ENCODE measurements at places on chromosomes 12 and 14.

- no peak for DNase-seq
These were observed 2.4 kb downstream of the ANKRD13A start for GRCh38 chr12:110001596-110001995.

GRCh38 chr14:49915085-49915484, 22.2 kb downstream of the ARF6 start:
- DNase-seq: no peak

GRCh38 chr12:75706786-75707605, 195.6 kb upstream of the KRR1 start:
- peak; percentile 79 for DNase-seq

- no peak for DNase-seq
These were observed 197.3 kb upstream of the CPNE8 start for GRCh38 chr12:39102474-39103209.

GRCh38 chr12:54046809-54047159, 6.9 kb upstream of the HOXC4 start:
- no peak for DNase-seq

- no peak for DNase-seq
These were observed 4.8 kb downstream of the NEUROD4 start for GRCh38 chr12:55024575-55024974.

DNA sequence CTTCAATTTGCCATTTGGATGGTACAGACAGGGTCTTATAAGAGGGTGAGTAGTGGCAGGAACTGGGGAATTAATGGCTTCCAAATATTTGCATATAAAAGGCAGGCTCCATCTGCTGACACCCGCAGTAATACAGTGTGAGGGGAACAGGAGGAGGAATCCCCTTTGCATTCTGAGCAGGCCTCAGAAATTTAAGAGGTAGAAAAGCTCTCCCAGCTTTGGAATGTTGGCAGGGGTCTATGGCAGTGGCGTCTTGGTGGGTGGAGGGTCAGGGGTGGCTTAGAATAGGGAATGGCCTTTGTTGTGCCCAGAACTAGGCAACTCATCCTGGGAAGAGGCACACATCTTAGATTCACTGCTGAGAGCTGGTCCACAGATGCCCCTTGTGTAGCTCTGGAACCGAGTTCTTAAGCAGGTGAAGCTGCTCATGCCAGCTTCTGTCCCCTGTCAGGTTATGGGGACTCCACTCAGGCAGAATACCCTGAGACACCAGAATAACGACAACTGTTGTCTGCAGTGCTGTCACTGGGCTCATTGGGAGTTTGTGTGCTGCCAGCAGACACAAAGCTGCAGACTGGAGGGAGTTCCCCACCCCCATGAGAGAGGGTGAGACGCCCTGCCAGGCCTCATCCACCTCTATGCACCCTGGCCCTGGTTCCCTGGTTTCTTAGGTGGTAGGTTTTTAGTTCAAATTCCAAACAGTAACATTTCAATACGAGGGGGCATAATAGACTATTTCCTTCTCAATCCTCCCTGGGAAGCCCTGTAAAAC, 190.2 kb downstream of the MON2 start:
- DNase-seq: no peak

DNA sequence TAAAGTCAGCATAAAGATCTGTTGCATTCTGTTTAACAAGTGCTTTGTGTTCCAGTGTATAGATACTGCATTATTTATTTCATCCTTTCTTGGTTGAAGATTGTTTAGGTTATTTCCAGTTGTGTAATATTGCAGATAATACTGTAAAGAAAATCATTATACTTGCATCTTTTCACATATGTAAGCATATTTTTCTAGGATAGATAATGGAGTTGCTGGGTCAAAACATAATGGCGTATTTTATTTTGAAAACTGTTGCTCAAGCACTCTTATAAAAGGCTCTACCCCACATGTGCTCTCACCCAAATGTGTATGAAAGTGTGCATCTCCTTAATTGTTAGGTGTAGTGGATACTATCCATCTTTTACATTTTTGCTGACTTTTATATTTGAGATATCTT, 274.4 kb downstream of the FBXL14 start:
- no peak for DNase-seq

GRCh38 chr12:57151741-57152630, 4.6 kb upstream of the LRP1-AS start:
- DNase-seq: peak; percentile 74

DNA sequence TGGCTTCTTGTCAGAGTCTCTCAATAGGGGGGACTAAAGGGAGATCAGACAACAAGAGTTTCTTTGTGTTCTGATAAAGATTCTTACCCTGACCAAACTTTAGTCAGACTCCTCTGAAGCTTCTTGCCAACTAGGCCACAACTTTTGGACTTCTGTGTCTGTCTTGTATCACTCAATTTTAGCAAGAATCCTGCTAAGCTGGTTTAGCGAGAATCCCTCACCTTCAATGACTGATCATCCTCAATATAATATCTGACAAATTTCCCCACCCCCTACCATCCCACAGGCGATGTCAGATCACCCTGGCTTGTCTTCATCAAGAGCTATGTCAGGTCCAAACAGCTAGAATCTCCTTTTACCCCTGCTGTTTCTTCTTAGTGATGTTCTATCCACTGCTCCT, 215.2 kb downstream of the RASSF9 start:
- no peak for DNase-seq

GRCh38 chr14:56524971-56525677, 54.5 kb upstream of the TMEM260 start:
- no peak for DNase-seq

DNA sequence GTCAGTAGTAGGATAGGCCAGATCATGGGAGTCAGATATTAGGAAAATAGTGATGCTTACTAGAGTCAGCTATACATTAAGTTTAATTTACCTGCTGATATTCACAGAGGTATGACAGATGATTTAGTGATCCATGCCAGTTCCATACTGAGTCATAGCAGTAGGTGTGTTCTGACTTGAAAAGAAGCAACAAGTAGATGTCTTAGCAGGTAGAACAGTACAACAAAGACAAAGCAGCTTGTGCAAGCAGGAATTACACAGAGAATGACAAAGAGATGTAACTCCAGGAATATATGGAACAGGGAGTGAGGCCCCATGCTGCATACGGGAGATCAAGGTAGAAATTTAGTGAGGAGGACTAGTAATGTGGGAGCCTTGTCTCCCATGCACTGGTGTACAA, 556.9 kb downstream of the SLC16A7 start:
- DNase-seq: no peak

- no peak for DNase-seq
These were observed 357.5 kb downstream of the FSCB start for GRCh38 chr14:44149597-44149996.

GRCh38 chr12:98126637-98127335, 388.6 kb upstream of the TMPO start:
- no peak for DNase-seq

DNA sequence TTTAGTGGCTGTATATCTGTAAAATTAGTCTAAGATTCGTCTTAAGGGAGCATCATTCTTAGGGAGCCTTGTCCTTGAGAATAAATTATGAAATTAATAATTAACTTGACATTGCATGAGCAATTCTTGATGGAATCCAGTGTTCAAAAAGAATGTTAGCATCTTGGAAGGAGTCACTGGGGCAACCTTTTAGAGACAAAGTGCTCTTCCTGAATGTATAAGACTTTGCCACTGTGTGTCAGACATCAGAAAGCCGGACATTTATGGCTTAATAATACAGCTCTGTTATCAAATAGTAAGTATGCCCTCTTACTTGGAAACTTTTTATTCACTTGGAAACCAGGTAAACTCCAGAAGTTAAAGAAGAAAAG, 83.3 kb downstream of the CCER1 start:
- DNase-seq: no peak

DNA sequence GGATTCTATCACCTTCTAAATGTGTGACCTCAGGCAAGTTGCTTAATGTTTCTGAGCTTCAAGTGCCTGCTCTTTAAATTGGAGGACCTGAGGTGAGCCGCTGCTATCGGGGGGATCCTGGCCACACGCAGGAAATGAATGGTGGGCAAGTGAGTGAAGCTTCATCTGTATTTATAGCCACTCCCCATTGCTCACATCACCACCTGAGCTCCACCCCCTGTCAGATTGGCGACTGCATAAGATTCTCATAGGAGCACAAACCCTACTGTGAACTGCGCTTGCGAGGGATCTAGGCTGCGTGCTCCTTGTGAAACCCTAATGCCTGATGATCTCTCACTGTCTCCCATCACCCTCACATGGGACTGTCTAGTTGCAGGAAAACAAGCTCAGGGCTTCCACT, 158.6 kb upstream of the CCND2 start:
- DNase-seq: no peak

DNA sequence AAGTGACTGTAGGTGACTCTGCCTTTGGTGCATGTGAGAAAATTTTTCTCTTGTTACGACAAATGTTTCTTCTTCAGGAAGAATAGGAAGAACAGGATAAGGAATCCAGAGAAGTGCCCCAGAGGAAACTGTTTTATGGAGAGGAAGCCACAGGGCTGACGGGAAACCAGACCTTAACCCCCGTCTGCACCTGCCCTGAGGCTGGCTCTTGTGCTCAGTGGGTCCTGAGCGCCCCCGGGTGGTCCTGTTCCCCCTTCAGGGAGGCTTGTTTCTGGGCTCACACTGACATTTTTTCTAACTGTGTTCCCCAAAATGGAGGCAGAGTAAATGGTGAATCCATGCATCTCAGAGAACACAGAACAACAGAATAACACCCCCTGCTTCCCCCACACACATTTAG, 691.8 kb downstream of the TMEM121 start:
- no peak for DNase-seq

GRCh38 chr12:116598311-116599284, 39.4 kb downstream of the MAP1LC3B2 start:
- DNase-seq: no peak

DNA sequence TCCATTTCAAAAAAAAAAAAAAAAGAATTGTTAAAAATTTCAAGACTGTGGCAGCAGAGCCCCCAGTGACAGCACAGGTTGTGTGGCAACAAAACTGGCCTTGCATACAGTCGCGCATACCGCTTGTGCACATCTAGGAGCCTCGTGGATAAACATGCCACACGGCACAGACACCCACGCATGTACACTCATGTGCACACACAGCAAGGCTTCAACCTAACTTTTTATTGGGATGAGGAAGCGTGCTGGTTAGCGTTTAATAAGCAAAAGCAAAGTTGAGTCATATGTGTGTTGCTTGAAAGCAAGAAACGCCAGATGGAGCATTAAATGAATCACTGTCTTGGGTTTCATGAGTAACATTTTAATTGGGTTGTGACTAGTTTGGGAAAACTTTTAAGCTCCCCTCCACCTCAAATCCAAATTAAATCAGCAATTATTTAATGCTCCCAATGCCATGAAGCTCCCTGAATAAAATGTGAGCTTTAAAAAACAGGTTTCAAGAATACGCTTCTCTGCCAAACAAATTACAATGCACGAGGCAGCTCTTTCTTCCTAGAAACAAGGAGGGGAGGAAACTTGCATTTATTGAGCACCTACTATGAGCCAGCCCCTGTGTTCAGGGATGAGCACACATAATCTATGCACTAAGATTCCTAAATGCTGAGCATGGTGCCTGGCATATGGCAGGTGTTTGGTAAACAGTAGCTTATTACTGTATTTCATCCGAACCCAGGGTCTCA, 35.7 kb upstream of the EML1 start:
- DNase-seq: peak; percentile 86

- peak; percentile 72 for DNase-seq
These were observed at the start of gene PRKD1 for GRCh38 chr14:29927376-29928116. PRKD1 (minus strand) TSS chr14:29927847.
